Nucleus accumbens (tissue), 56 donors: ENCODE measurements at places on chromosomes 7 and 10.

GRCh38 chr10:35765066-35765527 is 123.0 kb upstream of the FZD8 start:
- no peak for DNase-seq

DNA sequence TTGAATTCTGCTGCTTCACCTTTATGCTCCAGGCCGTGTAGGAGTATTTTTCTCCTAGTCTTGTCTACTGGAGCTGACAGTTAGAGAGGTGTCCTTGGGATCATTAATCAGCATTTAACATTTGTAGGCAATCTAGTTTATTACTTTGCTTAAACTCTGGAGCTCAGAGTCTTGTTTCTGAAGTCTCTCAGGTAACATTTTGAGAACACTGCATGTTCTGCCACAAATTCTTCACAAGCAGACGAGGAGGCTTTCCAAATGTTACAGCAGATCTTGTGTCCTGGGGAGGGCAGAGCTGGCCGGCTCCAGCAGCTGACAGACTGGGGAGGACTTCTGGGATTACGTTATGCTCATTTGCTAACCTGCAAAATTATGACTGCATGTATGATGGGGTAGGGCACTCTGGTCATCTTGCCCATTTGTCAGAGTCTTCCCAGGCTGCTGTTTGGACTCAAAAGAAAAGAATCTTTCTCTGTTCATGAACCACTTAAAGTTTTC is 50.5 kb downstream of the GALNT17 start:
- DNase-seq = no peak

GRCh38 chr10:104424719-104425118 is 71.1 kb downstream of the CFAP58 start:
- DNase-seq = no peak

DNA sequence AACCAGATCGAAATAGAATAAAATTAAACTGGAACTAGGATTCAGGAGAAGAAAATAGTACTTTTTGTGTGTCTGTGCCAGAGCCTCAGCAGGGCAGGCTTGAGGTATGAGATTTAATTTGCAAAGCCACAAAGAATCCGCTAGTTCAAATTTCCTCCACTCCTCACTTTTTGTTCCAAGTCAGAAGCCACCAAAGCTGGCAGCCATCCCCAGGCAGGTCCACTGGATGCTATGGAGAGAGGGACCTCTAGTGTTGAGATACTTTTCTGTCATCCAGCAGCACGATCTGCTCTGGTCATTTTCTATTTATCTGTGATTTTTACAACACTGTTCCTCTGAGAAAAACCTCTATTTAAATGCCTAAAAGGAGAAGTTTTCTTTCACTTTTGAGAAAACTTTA is 147.9 kb upstream of the FRMD4A start:
- peak; percentile 65 for DNase-seq

DNA sequence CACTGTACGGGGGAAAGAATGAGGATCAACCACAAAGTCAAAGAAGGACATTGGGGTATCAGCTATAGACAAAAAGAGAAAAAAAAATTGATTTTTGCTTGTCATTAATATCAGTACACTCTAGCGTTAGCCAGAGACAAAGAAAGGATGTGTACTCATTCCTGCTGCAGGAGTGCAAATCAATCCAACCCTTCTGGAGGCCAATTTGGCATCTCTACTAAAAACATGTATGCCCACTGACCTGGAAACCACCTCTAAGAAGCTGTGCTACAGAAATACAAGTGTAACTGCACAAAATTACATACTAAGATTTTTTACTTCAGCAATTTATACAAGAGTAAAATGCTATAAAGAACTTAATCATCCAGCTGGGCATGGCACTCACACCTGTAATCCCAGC is 13.6 kb downstream of the NSMCE4A start:
- DNase-seq = no peak

DNA sequence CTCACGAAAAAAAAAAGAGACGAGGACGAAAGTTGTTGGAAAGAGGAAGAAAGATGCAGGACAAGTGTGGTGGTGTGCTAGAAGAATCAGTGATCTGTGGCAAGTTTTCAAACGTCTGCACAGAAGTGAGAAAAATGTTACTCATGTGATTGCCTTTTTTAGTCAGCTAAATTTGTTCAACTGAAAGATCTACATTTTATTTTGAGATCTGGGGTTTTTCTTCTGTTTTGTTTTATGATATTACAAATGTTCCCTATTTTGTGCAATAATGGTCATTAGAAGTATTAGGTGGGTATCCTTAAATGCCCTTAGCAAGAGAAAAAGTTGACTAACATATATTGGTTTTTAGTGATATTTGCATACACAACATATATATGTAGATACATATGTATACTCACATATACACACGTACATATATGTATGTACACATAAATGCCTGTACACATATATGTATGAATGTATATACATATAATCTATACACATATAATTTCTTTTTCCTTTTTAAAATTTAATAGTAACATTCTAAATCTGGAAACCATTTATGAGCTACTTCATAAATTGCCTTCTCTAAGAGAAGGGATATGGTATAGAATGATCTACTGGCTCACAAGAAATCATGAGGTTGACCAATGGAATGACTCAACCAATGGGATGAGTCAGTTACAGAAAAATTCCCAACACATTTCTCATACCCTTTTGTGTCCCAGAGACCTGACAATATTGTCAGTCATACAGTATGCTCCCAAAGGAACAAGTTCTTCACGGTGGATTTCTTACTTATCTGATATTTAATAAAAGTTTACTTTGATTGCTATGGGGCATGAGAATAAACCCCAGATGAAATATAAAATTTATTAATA is 38.4 kb downstream of the SLC39A12 start:
- no peak for DNase-seq
